ENCODE measurements at places on chromosomes 1 and 21.
A peak's percentile ranks its signal among the peaks of the same experiment; 100 is the strongest.

- DNase-seq: no peak
Measured at GRCh38 chr1:11881749-11882441, 23.1 kb upstream of the NPPB start.

- DNase-seq: no peak
Measured at GRCh38 chr1:212700892-212701819, 1.5 kb upstream of the BATF3 start.

DNA sequence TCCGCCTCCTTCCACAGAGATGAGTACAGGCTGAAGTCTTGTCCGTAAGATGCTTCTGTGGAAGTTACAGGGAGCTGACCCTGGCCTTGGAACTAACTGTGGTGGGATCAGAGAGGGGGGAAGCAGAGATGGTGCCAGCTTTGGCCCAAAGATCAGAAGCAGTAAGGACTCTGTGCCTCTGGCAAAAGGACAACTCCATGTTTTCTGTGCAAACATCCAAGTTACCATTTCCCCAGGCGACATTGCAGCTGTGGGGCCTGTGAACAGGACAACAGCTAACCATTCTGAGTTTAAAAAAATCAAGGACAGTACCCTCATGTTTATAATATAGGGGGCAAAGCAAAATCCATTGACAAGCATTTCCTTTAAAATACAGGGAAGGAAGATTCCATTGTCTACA, 38.4 kb downstream of the TEX35 start:
- DNase-seq: no peak

DNA sequence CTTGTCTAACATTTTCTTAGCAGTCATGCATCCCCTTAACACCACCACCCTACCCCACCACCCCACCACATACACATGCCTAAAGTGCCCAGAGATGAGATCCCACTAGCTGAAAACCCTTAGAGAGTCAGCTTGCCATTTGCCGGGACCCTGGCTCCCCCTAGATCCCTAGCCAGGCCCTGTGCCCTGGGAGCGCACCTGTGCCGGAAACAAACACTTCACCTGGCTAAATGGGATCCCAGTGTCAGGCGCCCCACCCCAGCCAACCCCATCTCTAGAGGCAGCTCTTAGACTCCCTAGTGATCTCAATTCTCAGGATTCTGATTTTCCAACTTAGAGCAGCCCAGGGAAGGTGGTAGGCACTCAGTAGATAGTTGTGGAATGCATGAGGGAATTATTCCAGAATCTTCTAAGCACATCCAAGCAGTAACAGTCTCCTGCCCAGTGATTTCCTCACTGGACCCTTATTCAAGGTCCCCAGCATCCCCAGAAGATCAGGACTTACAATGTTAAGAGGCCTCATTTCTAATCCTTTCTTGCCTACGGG, 105.2 kb downstream of the LAMC2 start:
- DNase-seq: no peak

DNA sequence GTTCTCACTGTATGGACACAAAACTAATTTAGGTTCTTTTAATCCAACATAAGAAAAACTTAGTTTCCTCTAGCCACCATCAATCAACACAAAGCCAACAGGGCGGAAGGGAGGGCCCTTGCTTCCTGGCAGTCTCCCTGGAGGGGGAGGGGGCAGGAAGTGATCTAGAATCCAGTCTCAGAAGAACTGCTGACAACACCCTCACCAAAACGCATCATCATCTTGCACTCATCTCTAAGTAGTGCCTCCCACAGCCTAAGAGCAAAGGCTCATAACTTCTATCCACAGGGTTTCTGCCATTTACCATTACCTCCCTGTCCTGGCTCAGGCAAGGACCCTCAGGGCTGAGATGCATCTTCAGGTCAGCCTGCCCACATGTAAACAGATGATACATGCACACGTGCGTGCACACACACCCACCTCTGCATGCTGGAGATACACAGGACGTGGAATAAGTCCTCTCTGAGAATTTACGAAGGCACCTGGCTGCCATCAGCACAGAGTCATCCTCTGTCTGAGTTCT, 20.5 kb downstream of the HIVEP3 start:
- DNase-seq: peak; percentile 75

DNA sequence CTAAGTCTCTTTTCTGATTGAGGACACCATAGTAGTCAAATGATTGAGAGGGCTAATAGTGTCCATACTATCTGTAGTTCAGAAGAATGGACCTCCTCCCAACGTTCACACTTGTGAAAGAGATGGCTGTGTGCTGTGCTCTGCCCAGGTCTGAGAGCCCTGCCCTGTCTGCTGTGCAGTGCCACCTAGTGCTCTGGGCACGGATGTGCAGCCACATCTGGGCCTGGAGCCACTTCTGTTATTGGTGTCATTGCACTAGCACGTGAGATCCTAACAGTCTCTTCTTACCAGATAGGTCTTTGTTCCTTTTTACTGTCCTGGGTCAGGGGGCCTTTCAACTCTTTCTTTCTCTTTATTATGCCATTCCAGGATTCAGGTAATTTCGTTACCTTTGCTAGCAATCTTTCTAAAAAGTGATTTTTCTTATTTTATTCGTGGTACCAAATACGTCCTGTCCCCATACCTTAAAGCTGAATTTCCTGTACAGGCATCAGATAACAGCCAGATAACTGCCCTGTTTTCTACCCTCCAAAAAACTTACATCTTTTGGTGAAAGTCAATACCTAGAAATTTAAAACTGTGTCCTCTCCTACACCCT, 21.7 kb downstream of the INTS3 start:
- peak; percentile 69 for DNase-seq

Measured in effector memory CD8-positive, alpha-beta T cell (primary cell).